ENCODE measurements at places on chromosomes 3 and 15.

GRCh38 chr3:129605203-129605921, 1.1 kb downstream of the PLXND1 start:
- DNase-seq = peak; percentile 64

- no peak for DNase-seq
These were observed 74.9 kb downstream of the DAPK2 start for GRCh38 chr15:63971427-63971805.

DNA sequence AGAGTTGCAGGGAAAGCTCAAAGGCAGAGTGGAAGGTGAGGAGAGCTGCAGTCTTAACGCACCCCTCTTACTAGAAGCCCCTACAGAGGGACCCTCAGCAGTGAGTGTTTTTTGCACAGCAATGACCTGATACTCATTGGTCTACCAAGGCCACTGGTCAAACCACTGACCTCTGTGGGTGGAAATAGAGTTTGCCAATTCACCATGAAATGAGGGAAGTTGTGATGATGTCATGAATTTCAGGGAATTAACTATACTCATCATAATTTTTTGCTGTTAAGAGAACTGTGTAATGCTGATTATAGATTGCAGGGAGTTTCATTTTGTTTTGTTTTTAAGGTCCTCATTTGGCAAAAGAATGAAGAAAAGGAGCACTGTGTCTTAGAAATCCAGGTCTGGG, 101.7 kb upstream of the SMAD3 start:
- DNase-seq = no peak

GRCh38 chr15:101145362-101145761, 106.5 kb downstream of the CHSY1 start:
- peak; percentile 71 for DNase-seq

DNA sequence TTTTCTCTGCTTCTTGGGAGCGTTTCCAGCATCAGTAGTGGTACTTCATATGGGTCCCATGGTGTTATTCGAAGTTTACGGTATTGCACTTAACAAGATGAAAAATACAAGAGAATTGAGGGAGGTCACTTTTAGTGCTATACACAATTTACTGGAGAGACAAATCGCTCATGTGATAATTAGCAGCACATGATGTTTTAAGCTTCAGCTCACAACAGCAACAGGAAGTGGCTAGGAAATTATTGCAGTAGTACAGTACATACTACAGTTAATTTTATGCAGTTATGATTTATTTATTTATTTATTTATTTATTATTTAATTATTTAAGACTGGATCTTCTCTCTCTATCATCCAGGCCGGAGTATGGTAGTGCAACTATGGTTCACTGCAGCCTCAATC, 14.4 kb upstream of the DCAF1 start:
- no peak for DNase-seq

DNA sequence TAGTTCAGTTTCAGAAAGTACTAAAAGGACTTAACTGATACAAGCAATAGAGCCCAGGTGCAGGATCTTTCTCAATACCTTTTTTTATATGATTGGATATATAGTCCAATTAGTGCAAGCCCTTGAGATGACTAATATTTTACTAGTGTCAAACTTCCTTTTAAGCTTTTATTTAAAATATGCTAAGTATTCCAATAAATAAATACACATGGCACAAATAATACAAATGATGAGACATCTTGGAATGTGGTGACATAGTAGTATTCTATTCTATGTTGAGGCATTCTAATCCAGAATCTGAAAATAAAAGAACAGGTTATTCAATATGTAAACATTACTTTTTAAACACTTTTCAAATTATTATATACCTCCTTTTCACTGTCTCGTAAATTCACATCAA, 670.0 kb downstream of the SI start:
- no peak for DNase-seq

- peak; percentile 63 for DNase-seq
These were observed 94.1 kb downstream of the PLSCR2 start for GRCh38 chr3:146375219-146375618.

DNA sequence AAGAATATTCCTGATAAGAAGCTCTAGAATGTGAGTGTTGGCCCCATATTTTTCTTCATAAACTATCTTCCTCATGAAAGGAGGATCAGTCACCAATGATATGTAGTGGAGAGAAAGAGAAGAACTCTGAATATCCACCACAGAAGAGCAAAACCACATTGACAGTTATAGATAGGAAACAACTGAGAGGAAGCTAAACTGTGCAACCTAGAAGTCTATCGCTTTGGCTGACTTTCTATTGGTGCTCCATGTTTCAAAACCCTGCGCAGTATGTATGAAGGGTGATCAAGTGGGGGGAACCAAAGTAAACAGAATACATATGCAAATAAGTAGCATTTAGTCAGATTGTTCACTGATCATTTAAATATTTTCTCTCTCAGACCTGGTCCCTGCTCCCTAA, 41.0 kb upstream of the ZNF280D start:
- DNase-seq = no peak

DNA sequence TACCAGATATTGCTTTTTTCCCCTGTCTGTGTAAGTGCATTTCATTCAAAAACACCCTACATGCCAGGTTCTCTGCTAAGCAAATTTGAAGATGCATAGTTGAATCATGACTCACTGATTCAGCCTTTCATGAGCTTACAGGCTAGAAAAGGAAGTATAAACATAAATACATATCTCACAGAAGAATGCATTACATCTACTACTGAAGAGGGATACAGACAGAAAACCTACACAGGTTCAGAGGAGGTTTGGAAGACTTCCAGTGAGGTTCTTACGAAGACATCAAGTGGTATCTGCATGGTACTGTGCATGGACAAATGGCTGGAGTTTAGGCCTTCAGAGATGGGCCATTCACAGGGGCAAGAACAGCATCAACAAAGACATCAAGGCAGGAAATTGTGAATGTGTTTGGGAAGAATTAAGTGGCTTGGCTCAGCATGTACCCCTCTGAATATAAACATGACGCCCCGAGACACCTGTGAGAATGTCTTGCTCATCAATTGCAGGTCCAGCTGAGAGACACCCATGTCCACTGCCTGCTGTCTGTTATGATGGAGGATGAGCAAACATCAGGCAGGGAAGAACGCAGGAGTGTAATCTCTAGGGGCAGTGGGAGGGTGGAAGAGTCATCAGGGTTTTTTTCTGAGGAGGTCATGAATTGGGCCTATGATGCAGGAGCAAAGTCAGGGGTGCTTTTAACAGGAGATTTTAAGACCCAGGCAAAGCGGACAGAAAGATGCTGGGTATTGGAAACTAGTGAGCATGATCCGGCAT, 105.1 kb upstream of the GALNT15 start:
- DNase-seq = peak; percentile 86

- DNase-seq = no peak
These were observed 13.4 kb upstream of the BMF start for GRCh38 chr15:40121911-40122638.

- no peak for DNase-seq
These were observed 9.1 kb upstream of the LIPH start for GRCh38 chr3:185561374-185561943.

DNA sequence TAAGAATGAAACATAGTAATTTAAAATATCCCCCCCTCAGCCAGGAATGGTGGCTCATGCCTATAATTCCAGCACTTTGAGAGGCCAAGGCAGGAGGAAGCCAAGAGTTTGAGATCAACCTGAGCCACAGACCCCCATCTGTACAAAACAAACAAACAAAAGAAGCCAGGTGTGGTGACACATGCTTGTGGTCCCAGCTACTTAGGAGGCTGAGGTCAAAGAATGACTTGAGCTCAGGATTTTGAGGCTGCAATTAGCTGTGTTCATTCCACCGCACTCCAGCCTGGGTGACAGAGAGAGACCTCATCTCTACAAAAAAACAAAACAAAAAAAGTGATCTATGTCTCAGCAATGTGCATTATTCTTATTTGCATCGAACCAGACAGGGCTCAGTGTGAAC, 800.8 kb downstream of the MCTP2 start:
- DNase-seq = no peak

DNA sequence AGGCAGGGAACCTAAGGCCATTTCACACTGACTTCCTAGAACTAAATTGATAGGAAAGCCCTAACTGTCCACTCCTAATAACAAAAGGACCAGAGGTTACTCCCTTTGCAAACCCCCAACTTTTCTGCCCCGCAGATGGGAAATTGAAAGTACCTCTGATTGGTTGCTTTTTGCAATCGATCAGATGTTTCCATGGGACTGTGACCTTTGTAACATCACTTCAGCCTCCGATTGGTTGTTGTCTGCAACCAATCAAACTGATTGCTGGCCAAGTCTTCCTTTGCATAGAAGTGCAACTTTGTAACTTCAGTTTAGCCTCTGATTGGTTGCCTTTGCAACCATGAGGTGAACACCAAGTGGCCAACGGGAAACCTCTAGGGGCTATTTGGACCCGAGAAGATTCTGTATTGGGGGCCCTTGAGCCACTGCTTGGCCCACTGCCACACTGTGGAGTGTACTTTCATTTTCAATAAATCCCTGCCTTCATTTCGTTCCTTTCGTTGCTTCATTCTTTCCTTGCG, 11.3 kb upstream of the KNL1 start:
- DNase-seq = peak; percentile 83

GRCh38 chr3:196492080-196492479, 11.5 kb downstream of the RNF168 start:
- no peak for DNase-seq

DNA sequence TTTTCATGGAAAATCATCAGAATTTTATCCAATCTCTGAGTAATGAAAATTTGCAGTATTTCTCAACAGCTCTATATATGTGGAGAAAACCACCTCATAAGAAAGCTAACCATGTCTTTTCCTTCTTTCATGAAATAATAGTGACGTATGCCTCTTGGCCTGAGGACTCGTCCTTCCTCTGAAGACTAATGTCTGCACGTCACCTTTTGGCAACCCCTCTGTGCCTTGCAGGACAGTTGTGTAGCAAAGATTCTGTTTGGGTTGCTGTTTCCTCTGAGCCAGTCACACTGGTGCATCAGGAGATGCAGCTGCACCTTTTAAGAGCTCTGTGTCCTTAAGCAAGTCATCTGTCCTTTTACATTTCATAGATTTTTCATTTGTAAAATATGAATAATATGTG, 168.9 kb downstream of the TIGIT start:
- no peak for DNase-seq

DNA sequence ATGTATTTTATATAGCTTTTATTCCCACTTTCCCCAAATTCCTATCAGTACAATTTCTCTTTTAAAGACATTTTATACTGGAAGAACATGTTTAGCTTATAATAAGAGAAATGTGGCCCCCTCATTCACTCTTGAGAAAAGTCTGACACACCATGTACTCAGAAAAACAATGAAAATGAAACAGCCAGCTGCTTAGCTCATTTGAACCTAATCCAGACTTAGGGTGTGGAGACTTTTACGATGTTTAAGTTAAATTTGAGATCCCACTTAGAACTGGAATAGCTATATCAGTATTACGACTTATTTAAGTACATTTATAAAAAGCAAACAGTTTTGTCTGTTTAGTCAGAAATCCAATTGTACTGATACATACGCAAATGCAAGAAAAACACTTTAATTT, 252.3 kb upstream of the ARRDC4 start:
- no peak for DNase-seq

- no peak for DNase-seq
These were observed 29.2 kb downstream of the STT3B start for GRCh38 chr3:31561891-31562290.

Measured in fibroblast of villous mesenchyme (primary cell).